H1 (cell line): ENCODE measurements at places on chromosomes 7 and 10.
A peak's percentile ranks its signal among the peaks of the same experiment; 100 is the strongest.

GRCh38 chr7:24018331-24018730, 265.7 kb upstream of the NPY start:
- H3K4me3 ChIP-seq: no peak overlapping the region
- no peaks in the 10 kb centered on the region for H3K36me3 ChIP-seq
- no peak for DNase-seq
- no peaks in the 10 kb centered on the region for H3K4me1 ChIP-seq
- H3K27me3 ChIP-seq: no peaks in the 10 kb centered on the region
- no peak overlapping the region for H3K27ac ChIP-seq

GRCh38 chr7:91694351-91694841, 186.1 kb downstream of the MTERF1 start:
- H3K27ac ChIP-seq: no peak overlapping the region
- no peak for DNase-seq
- H3K4me3 ChIP-seq: no peak overlapping the region
- H3K36me3 ChIP-seq: no peaks in the 10 kb centered on the region
- H3K27me3 ChIP-seq: no peaks in the 10 kb centered on the region

- H3K27me3 ChIP-seq: no peaks in the 10 kb centered on the region
- H3K4me1 ChIP-seq: no peaks in the 10 kb centered on the region
- no peaks in the 10 kb centered on the region for H3K36me3 ChIP-seq
- H3K4me3 ChIP-seq: no peak overlapping the region
- DNase-seq: no peak
These were observed 512.6 kb upstream of the SEMA3D start for GRCh38 chr7:85699482-85699881.

- no peaks in the 10 kb centered on the region for H3K36me3 ChIP-seq
- no peak for DNase-seq
- H3K4me1 ChIP-seq: no peaks in the 10 kb centered on the region
- no peak overlapping the region for H3K27ac ChIP-seq
These were observed 39.3 kb downstream of the CYP26A1 start for GRCh38 chr10:93113042-93113441.

GRCh38 chr7:44158096-44158872, 17.2 kb upstream of the MYL7 start:
- DNase-seq: no peak
- H3K36me3 ChIP-seq: no peaks in the 10 kb centered on the region
- no peaks in the 10 kb centered on the region for H3K27me3 ChIP-seq
- no peak overlapping the region for H3K4me3 ChIP-seq

DNA sequence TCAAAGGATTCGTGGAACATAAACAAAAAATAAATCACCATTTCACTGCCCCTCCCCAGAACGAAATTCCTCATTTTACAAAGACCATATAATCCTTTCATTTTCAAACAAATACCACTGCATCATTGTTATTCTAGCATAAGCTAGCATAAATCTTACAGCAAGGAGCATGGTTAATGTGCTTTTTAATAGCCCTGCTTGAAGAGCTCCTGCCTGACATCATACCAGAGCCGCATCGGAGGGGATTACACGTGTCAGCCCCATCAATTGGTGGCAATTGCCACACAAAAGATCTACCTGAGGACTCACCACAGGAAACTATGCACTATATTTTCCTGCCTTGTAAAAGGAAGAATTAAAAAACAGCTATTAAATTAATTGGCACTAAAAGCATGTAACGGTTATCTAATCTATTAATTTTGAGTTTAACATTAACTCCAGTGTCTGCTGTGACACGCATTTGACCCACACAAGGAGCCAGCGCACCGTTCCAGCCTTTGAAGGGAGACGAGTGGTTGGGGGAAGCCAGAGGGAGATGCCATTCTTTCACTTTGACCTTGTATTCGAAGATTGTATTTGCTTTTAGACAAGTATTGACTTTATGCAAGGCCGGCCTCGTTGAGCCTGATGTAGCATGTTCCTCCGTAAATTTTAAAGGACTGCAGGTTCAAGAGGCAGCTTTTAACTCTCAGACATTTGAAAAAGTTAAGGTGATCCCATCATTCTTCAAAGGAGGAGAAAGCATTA, 261.1 kb upstream of the RNF32 start:
- no peaks in the 10 kb centered on the region for H3K27me3 ChIP-seq
- no peaks in the 10 kb centered on the region for H3K4me1 ChIP-seq
- H3K36me3 ChIP-seq: no peaks in the 10 kb centered on the region
- H3K4me3 ChIP-seq: no peak overlapping the region
- H3K27ac ChIP-seq: no peak overlapping the region

DNA sequence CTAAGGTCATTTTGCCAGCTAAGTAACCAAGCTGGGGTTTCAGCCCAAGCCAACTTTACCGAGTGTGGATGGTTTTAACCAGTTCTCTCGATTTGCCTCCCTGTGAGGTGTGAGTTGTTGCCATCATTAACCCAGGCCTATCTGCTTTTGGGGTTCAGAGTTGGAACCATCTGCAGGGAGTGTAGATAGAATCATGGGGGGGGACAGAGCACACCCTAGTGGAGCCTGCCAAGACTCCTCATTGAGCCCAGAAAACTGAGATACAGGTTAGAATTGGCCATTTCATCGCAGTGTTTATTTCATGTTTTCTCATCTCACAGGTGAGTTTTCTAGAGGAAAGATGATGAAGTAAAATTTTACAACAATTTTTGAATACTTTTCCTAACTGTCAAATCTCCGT, 133.6 kb downstream of the SDK1 start:
- DNase-seq: no peak
- no peak overlapping the region for H3K4me3 ChIP-seq
- H3K36me3 ChIP-seq: no peaks in the 10 kb centered on the region
- H3K4me1 ChIP-seq: no peaks in the 10 kb centered on the region; the same call in 1 of the 2 replicates
- no peaks in the 10 kb centered on the region for H3K27me3 ChIP-seq
- no peak overlapping the region for H3K27ac ChIP-seq

GRCh38 chr7:33904681-33905388, 504 bp upstream of the BMPER start:
- no peaks in the 10 kb centered on the region for H3K36me3 ChIP-seq
- H3K27ac ChIP-seq: no peak overlapping the region
- peak; percentile 72 for DNase-seq
- H3K4me1 ChIP-seq: peaks cover 18% of the 10 kb centered on the region
- H3K4me3 ChIP-seq: peak overlapping the region; percentile 68

DNA sequence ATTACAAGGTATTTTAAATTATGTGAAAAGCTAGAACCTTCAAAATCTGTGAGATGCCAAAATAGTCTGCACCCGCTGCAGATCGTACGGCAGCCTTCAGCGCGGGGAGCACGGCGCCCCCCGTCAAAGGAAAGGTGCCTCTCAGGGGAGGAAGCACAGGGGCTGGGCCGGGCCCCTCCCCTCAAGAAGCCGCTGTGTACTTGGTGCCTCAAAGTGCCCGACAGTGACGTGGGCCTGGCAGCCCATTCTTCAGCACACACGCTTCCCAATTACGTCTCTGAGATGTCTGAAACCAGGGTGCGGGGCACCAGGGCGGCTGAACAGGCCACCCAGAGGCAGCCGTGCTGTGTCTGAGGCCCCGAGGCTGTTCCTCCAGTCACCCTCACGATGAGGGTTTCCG, 116.1 kb downstream of the INPP5A start:
- H3K4me3 ChIP-seq: no peak overlapping the region
- no peaks in the 10 kb centered on the region for H3K4me1 ChIP-seq
- no peak for DNase-seq
- no peaks in the 10 kb centered on the region for H3K27me3 ChIP-seq

GRCh38 chr7:128833148-128833945, 3.1 kb downstream of the FLNC start:
- no peaks in the 10 kb centered on the region for H3K36me3 ChIP-seq
- no peak overlapping the region for H3K27ac ChIP-seq
- no peak for DNase-seq

DNA sequence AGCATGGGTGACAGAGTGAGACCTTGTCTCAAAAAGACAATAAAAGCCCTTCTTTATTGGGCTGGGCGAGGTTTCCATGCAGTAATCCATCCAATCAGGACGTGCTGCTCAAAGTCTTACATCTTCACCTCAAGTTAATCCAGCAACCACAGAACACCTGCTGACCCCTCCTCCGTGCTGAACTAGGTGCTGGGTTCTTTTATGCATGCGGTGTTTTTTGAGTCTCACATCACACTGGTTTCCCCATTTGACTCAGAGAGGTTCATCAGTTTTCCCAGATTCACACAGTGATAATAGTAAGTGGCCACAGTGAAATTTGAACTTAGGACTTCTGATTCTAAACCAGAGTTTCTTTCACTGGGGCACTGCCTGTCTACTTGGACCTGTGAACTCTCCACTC, 58.3 kb upstream of the GTF2I start:
- no peak overlapping the region for H3K27ac ChIP-seq
- no peak for DNase-seq
- no peak overlapping the region for H3K4me3 ChIP-seq
- no peaks in the 10 kb centered on the region for H3K27me3 ChIP-seq
- peaks cover 15% of the 10 kb centered on the region for H3K36me3 ChIP-seq

DNA sequence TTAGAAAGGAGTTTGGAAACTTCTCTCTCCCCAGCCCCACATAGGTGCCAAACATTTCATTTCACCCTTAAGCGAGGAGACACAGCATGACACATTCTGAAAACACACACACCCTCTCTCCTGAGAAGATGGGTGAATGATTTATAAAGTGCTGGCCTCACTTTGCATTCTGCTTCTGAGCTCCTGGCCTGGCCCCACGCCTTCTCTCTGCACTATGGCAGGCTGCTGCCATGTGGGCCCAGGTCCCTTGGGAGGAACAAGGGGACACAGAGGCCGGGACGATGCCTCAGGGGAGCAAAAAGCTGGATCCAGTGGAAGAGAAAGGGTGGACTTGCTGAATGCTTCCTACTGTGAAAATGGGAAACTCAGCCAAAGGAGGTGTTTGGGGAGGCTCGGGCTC, 56.0 kb downstream of the CPXM2 start:
- H3K36me3 ChIP-seq: no peaks in the 10 kb centered on the region
- DNase-seq: no peak
- H3K27me3 ChIP-seq: no peaks in the 10 kb centered on the region
- no peak overlapping the region for H3K4me3 ChIP-seq
- no peaks in the 10 kb centered on the region; the same call in 1 of the 2 replicates for H3K4me1 ChIP-seq
- H3K27ac ChIP-seq: no peak overlapping the region

GRCh38 chr7:132876576-132876975, 205.3 kb downstream of the CHCHD3 start:
- no peak for DNase-seq
- no peaks in the 10 kb centered on the region for H3K36me3 ChIP-seq
- no peak overlapping the region for H3K4me3 ChIP-seq
- H3K4me1 ChIP-seq: peaks cover 6% of the 10 kb centered on the region
- peak overlapping the region; percentile 47; the same call in 1 of the 2 replicates for H3K27ac ChIP-seq
